ENCODE measurements at places on chromosomes 2 and 18.

GRCh38 chr2:1033069-1033468 lies 82.4 kb downstream of the SNTG2 start:
- DNase-seq = no peak

- no peak for DNase-seq
Observed at GRCh38 chr2:146818122-146818521, 1026.7 kb upstream of the ACVR2A start.

DNA sequence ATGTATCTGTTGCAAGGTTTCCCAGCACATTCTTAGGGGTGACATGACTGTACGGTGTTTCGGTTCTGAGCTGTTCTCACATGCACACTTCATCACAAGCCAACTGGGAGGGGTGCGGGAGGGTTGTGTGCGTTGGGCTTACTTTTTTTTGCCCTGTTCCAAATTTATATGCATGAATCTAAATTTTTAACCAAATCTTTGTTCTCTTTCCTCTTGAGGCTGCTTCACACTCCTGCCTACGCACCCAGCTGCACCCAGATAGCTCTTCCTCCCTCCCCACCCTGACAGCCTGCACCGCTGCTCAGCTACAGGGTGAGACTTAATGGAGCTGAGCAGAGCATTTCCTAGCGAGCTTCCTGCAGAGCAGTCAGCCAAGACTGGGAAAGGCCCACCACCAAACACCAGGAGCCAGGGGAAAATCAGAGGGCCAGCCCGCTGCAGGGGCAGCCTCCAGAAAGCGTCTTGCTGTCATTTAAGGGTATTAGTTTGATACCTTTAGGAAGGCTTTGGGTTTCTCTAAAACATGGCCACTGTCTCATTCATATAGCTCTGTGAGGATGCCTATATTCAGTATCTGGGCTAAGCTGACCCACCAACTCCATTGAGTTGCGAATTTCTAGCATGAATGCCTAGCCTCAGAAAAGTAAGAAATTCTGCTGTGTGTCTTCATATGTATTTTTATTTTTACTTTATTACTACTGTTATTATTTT lies 84.5 kb downstream of the POU3F3 start:
- no peak for DNase-seq

- no peak for DNase-seq
Observed at GRCh38 chr18:2811416-2811815, 35.4 kb upstream of the EMILIN2 start.

DNA sequence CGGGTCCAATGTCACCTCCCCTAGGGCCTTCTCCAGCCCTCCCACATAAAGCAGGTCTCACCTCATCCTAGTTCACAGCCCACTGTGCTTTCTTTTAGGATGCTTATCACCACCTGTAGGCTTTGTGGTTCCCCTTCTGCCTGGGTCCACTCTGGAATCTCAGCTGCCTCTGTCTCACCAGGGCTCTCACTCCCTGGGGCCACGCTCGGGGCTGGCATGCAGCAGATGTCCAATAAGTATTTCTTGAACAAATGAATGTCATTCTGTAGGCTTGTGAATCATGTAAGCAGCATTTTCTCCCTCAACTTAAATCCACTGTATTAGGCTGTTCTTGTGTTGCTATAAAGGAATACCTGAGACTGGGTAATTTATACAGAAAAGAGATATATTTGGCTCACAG lies 4.3 kb upstream of the SH3BP4 start:
- DNase-seq = no peak

DNA sequence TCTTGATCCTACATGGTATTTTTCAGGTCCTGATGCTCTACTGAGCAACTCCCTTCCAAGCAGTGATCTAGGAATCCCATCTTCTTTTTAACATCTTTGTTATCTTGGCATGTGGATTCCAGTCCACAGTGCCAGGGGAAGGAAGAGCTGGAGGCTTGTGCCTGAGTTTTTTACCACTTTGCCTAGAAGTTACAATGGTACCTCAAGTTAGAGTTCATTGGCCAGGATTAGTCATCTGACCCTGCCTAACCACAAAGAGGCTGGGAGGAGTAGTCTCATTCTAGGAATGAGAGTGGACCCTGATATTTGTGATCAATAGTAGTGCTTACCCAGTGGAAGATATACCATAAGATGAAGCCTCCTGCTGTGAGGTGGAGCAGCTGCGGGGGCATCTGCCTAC lies 109.3 kb downstream of the ADCYAP1 start:
- DNase-seq = no peak

- no peak for DNase-seq
Observed at GRCh38 chr18:8709248-8710059, 4.1 kb downstream of the MTCL1 start.

DNA sequence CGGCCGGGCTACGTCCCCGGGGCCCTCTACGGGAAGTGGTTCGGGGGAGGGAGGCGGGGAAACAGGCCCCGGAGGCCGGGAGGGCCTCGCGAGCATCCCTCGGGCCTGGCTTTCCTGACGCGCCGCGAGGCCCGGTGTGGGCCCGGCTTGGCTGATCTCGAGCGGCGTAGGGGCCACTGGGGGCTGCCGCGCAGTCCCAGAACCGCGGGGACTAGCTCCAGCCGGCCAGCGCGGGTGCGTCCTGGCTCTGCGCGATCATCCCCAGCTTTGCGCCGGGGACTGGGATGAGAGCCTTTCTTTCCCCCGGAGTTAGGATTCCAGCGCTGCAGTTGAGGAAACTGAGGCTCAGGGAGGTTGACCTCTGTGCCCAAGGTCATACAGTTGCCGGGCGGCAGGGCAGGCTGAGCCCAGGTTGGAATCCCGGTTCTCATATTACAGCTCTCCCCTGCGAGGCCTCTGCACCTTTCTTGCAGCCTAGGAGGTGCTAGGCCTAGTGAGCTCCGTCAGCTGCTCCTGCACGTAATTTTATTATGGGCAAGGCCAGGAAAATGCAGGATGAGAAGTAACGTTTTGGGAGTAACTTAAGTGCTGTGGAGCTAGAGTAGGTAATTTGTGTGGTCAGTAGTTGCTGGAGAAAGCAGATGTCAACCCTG lies 501 bp downstream of the LPIN1 start:
- DNase-seq = no peak

GRCh38 chr2:98161186-98161585 lies 74.2 kb downstream of the VWA3B start:
- no peak for DNase-seq

DNA sequence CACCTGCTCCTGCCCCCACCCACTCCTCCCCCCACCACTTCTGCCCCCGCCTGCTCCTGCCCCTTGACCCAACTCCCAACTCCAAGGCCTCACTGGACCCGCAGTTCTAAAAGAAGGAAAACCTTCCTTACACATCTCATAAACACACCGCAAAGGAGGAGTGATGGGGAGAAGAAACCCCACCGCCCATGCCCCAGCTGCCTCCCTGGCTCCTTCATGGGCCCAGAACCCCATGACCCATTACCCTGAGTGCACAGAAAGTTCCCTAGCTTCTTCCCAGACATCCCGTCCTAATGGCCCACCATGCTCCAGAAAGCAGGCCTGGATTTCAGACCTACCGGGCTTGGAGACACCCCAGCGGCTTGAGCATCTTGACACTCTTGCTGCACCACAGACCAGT lies 17.8 kb upstream of the CNDP2 start:
- no peak for DNase-seq

DNA sequence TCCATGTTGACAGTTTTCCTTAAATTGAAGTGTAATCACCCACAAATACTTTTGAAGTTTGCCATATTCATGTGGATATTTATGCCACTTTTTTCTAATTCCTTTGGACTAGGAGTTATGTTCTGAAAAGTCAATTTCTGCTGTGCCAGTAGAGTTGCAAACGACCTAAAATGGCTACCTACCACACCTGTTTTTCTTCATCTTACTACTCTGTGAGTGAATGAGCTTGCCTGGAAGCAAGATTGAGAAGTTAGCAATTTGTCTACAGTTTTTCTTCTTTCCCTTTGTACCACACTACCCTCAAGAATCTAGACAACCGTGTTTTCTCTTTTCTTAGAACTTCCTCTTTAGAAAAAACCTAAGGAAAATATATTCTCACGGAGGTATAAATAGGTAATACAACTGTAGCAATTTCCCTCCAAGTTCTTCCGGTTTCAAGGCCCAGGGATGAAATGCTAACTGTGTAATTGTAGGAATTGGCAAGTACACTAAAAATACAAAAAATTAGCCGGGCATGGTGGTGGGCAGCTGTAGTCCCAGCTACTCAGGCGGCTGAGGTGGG lies 7.3 kb upstream of the SLC39A10 start:
- no peak for DNase-seq

- no peak for DNase-seq
Observed at GRCh38 chr2:238102865-238103264, 2.7 kb downstream of the ESPNL start.

GRCh38 chr2:143294068-143294467 lies 164.8 kb downstream of the ARHGAP15 start:
- DNase-seq = no peak

DNA sequence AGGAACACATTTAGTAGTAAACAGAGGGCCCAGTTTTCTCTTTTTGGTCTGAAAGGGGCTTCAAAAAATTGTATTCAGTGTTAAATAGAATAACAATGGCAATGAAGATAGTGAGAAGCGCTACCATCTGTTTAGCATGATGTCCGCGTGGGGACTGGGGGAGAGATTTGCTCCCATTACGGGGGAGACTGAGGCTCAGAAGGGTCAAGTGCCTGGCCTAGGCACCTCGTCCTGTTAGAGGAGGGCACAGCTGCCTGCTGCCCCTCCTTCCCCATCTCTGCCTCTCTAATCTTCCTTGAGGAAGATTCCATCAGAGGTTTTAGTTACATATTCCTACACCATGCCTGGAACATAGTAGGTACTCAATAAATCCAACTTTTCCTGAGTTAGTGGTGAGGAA lies 10.1 kb upstream of the TMEM185B start:
- no peak for DNase-seq

DNA sequence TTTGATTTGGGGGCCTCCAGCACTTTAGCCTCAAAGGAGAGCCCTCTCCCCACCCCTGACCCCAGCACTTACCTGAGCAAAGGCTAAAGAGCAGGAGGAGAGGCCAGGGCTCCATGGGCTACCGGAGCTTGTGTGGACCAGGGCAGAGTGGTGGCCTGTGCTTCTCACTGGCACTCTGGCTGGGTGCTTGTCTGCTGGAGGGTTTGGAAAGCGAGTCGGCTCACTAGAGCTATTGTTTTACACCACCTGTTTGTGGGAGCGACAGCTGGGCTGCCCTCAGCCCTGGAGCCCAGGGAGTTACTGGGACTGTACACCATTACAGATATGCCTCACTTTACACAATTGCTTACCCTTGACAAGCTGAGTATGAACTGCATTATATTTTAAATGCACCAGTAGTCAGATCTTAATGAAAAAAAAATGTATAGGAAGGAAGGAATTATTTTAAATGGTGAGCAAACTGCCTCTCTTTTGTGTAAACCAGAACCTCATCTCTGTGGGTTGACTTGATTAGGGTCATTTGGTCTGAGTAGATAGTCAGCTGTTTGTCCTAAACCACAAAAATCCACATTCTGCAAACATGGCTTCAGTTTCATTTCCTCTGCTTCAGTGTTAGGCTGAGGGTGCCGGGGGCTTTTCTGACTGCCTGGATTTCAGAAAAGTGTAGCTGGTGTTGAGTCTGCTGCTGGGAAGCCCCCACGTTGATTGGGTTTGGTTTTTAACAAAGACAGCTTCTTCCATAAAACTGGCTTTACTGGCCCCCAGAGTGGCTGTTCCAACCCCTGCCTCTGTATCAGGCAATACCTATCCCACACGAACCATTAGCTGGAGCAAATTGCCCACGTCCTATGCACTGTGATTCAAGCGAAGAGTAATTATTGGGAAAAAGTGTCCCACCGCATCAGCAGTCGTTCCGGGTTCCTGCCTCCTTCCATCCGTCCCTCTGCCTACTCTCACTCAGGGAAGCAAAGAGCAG lies at the start of gene CHRNA1:
CHRNA1 (minus strand) TSS at position 193 of the 976 bp plus-strand sequence; CDS start at position 115, 78 bp downstream.
- DNase-seq = no peak

DNA sequence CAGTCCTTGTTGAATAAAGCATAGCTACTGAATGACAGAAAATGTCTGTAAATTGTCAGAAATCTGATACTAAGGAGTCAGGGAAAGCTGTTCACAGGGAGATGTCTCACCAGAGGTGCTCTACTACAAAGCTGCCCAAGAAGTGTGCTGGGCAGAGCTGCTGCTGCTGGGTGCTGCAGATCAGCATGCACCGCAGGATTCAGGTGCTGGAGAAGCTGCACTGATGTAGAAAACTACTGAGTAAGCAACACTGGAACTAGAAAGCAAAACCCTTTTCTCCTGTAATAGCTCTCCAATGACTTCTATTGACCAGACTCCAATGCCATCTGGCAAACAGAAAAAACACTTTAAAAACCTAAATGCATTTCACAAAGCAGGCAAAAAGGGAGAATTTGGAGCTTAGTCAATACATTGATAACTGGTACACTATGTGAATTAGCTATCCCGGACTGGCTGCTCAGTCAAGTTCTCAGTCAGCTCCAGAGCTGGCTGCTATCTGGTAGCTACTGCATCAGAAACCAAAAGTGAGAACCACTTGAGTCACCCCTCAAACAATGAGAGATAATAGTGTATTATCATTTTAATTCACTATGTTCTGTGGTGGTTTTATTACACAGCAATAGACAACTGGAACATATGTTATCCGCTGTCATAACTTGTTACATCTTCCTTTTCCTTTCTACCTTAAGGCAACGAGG lies 493.1 kb downstream of the CPS1 start:
- DNase-seq = no peak

GRCh38 chr18:5604778-5605177 lies 61.0 kb upstream of the EPB41L3 start:
- no peak for DNase-seq

- DNase-seq = no peak
Observed at GRCh38 chr2:4499316-4500030, 796.1 kb downstream of the DCDC2C start.

GRCh38 chr18:2381539-2381938 lies 189.8 kb downstream of the METTL4 start:
- no peak for DNase-seq

- DNase-seq = no peak
Observed at GRCh38 chr18:45497595-45498286, 117.5 kb upstream of the SLC14A2 start.

- DNase-seq = no peak
Observed at GRCh38 chr18:39863916-39864315, 2091.1 kb upstream of the PIK3C3 start.

DNA sequence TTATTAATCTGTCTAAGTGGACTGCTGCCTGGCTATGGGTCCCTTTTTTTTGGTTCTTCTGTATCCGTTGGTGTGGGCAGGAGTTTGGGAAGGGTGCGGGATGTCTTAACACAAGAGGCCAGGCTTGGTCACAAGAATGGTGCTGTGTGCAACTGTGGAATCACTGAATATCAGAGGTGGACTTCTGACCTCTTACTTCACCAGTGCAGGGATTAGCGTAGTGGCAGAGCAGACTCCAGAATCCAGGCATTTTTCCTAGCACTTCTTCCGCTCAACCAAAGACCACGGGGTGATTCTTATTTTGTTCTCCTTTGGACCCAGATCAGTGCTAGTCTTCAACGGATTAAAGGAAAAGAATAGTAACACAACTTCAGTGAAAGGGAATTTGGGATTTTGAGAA lies 254.3 kb upstream of the TNP1 start:
- DNase-seq = no peak

DNA sequence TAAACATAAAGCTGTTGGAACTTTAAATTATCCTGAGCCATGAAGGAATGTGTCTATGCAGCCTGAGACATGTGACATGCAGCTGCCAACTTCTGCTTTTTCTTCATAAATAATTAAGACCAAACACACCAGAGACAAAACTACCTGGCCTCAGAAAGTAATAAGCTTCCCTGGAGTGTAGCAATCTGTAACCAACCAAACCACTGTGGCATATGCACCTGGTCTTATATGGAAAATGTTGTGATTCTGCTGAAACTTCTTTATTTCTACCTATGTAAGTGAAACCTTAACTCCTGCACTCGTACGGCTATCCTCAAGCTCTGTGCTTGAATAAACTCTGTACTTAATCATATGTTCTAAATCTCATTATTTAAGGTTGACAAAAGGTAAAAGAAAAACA lies 515.0 kb downstream of the TMEM182 start:
- no peak for DNase-seq

- no peak for DNase-seq
Observed at GRCh38 chr2:134458473-134458853, 204.6 kb downstream of the MGAT5 start.
